NCI-H187 treated with DMSO at 0.1 percent for 48 hours (cell line): ENCODE measurements at places on chromosomes 7 and 10.

- no peak for DNase-seq
Observed at GRCh38 chr10:71712572-71713134, 6.9 kb downstream of the C10orf105 start.

- DNase-seq = no peak
Observed at GRCh38 chr10:4391683-4392082, 434.3 kb upstream of the AKR1E2 start.

DNA sequence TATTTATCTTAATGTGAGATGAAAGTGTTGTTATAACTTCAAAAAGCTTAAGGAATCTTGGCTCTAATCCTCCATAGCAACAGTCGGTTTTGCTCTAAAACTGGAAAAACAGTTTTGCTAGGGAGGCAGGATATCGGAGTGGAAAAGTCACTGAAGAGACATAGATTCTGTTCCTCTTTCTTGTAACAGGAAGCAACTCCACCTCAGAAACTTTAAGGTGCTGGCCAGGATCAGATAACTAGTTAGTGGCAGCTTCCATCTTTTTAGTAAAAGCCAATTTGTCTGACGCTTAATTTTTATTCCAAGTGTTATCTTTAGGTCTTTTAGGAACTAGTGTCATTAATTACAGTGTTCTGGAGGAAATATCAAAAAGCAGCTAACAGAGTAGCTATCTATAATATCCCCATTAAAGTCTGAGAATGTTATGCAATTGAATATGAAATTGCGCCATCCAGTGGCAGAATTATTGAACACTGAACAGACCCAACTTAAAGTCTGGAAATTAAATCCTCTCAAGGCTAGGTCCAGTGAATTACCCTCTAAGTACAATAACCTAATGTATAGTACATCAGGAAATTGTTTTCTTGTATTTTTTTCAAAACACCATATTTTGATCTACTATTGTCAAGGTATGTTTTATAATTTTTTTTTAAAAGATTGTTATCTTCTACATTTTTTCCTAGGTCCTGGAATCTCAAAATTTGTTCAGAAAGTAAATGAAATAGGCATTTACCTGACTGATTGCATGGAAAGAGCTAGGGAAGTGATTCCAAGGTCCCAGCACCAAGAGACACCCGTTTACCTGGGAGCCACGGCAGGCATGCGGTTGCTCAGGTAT is 65.9 kb upstream of the CC2D2B start:
- no peak for DNase-seq

DNA sequence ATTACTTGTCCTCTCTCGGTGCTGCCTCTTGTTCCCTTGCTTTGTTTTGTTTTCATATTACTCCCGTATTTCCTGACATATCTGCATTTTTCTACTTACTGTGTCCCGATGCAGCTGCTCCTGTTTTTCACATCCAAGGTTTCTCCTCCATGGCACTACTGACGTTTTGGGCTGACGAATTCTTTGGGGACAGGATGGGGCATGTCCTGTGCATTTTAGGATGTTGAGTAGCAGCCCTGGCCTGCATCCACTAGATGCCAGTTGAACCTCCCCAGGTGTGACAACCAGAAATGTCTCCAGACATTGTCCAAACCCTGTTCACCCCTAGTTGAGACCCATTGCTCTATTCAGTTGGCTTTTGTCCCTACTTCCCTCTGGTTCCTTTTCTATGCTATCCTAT is 12.4 kb downstream of the ZNF789 start:
- DNase-seq = no peak

DNA sequence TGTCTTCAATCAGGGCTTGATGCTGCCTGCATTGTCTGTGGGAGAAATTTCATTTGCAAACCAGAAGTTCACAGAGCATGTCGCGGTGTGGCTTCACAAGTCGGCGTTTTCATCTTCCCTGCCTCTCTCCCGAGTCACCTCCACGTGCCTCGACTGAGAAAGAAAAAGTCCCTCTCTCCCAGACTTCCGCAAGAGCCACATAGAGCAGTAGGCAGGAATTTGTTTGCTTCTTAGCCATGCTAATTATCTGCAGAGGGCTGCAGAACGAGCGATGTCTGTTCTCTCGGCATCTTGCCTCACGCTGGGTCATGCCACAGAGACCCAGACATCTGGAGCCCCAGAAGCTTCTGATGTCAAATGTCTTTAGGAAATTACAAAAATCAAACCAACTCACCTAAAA is 272.2 kb downstream of the TCF7L2 start:
- no peak for DNase-seq

- no peak for DNase-seq
Observed at GRCh38 chr10:84547616-84548015, 219.2 kb downstream of the CCSER2 start.

GRCh38 chr10:105656856-105657255 is 1015.8 kb downstream of the SORCS3 start:
- no peak for DNase-seq

DNA sequence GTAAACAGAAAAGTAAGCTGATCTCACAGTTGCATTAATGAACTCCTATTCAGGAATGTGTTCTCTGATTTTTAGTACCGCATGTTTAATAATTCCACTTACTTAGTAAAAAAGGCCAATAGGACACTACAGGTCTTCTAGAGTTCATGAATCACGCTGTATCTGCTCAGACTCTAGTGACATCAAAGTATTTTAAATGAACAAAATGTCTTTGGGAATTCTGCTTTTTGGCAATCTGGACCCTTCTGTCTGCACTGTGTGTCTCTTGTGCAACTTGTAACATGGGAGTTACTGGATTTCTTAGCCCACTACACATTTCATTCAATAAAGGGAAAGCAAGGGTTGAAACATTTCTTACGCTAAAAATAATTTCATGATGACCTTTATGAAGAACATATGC is 50.2 kb downstream of the RABGEF1 start:
- DNase-seq = no peak

DNA sequence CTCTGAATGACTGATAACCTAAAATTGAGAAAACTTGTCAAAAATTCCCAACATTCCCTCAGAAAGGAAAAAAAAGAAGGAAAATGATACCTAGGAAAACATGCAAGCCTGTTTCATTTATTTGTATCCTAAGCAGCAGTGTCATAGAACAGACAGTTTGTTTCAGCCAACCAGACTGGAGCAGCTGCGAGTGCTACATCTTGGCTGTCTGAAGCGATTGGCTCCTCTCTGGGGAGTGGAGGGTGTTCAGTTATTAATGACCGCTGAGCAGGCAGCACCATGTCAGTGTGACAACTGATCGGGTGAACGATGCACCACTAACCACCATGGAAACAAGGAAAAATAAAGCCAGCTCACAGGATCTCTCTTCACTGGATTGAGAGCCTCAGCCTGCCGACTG is at the start of gene LRRN3:
Gene LRRN3 (plus strand): TSS at position 282 of the 400 bp plus-strand sequence. CDS start 31,646 bp downstream, outside the sequence.
- peak; percentile 26 for DNase-seq

- DNase-seq = no peak
Observed at GRCh38 chr10:391305-391704, 256.1 kb downstream of the ZMYND11 start.

GRCh38 chr7:47513741-47514241 is 68.1 kb downstream of the TNS3 start:
- no peak for DNase-seq

GRCh38 chr7:36982766-36983165 is 258.5 kb upstream of the AOAH start:
- DNase-seq = no peak

GRCh38 chr10:67803588-67804394 is 34.2 kb downstream of the DNAJC12 start:
- DNase-seq = no peak

GRCh38 chr10:17980846-17981565 is 29.3 kb downstream of the SLC39A12 start:
- DNase-seq = no peak

DNA sequence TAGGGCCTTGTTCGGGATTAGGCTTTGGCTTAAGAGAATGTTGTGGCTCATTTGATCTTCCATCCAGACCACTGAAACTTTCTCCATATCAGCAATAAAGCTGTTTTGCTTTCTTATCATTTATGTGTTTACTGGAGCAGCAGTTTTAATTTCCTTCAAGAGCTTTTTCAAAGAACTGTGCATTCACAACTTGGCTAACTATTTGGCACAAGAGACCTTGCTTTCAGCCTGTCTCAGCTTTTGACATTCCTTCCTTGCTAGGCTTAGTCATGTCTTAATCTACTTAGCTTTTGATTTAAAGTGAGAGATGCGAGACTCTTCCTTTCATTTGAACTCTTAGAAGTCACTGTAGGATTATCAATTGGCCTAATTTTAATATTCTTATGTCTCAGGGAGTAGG is 19.1 kb upstream of the AKR1B1 start:
- DNase-seq = no peak

DNA sequence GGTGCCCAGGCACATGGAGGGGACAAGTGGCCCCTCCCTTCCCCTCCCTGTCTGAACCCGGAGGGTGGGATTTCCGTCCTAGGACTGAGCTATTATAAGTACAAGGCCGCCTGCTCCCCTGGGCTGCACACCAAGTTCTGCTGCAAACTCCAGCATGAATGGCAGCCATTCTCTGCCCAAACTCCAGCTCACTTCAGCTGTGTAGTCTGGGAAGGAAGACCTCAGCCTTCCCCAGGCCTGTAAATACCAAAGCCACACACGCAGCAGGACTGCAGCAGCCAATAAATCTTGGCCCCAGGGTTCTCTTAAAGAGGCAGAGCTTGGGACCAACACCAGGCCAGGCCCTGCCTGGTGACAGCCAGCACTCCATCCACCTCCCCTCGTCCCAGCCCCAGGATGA is 291.3 kb upstream of the ZMIZ1 start:
- DNase-seq = no peak

DNA sequence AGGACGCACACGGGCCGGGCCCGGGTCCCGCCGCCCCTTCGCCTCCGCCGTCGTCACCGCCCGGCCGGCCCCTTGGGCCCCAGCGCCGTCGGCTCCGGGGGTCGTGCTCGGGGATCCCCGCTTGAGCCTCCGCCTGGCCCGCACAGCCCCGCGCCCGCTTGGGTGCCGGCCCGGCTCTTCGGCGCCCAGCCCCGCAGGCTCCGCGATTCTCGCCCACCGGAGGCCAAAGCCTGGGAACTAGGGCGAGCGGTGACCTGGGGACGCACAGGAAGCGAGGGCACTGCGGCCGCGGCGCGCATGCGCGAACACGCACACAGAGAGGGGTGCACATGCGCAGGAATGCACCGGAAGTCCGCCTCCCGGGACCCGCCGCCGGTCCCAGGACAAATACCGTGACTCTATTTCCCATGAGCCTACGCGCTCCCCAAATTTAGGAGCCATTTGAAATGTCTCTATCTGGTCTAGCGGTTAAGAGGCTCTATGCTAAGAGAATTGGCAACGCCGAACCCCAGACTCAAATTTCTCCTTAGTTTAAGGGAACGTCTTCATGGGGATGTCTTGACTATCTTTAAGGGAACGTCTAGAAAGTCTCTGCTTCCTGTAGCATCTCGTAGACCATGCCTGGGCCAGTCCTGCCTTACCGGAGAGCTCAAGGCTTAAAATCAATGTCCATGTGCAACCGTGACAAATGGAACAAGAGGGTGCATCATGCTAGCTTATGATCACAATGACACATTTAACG is at the start of gene ZNF12:
Gene ZNF12 (minus strand): TSS at position 282 of the 742 bp plus-strand sequence. CDS start 1,774 bp downstream, outside the sequence.
- peak; percentile 17 for DNase-seq

GRCh38 chr7:28165961-28166955 is 14.3 kb downstream of the JAZF1 start:
- DNase-seq = no peak

- no peak for DNase-seq
Observed at GRCh38 chr7:47040795-47041347, 541.0 kb downstream of the TNS3 start.

DNA sequence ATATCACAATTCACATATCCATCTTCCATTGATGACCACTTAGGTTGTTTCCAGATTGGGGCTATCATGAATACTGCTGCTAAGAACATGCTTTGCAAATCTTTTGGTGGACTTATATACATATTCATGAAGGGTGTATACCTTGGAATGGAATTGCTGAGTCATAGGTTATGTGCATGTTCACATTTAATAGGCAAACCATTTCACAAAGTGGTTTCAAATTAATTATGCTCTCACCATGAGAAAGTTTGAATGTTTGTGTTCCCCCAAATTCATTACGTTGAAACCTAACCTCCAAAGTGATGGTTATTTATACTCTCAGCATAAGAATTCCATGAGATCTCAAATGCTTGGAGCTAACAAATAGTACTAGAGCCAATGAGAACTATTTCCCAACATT is 86.4 kb downstream of the VPS41 start:
- no peak for DNase-seq

GRCh38 chr7:28383975-28384374 is 28.3 kb upstream of the CREB5 start:
- no peak for DNase-seq

DNA sequence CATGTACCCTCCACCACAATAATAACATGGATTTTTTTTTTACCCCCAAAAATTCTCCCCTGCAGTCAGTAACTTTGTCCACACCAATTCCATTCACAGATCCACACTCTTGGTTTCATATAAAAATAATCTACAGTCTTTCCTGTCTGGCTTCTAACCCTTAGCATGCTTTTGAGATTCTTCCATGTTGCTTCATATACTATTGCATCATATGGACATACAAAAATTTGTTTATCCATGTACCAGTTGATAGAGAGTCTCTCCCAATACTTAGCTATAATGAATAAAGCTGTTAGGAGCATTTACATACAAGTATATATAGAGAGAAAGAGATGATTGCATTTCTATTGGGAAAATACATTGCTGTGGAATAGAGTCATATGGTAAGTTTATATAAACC is 575.0 kb downstream of the XPNPEP1 start:
- no peak for DNase-seq

- DNase-seq = no peak
Observed at GRCh38 chr7:37311355-37311754, 137.3 kb downstream of the ELMO1 start.

GRCh38 chr10:125547010-125547650 is 135.8 kb downstream of the TEX36 start:
- DNase-seq = no peak

DNA sequence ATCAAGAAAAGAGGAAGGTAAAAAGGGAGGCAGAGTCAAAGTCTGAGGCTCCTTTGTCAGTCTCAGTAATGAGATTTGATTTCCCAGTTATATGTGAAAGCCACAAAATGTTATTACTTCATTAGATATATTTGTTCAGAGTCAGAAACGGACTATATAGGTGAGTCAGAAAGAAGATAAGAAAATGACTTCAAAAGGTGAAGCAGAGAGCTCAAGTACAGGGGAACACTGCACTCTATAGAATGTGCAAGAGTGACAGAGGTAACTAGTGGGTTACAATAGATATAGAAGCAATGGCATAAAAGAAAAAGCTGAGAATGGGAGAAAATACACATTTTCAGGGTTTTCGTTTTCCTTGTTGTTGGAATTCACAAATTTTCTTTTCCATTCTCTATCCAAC is 43.3 kb downstream of the DGKB start:
- DNase-seq = no peak

DNA sequence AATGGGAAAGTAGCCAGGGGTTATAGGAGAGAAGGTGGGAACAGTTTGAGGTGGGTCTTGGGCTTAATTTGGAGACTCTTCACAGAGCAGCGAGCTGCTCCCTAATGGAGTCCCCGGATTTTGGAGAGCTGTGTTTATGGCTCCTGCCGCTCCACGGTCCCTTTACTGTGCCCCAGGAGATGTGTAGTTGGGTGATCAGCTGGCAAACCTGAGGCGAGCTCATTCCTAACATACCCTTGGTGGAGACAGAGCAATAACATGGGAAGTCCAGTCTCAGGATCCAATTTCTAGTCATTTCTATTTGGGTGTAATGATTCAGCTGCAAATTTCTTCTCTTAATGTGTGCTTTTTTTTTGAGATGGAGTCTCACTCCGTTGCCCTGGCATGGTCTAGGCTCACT is 1.5 kb downstream of the GARIN1A start:
- DNase-seq = no peak
